Fibroblast of lung (primary cell): ENCODE measurements at places on chromosomes 12 and 14. TPM values are rescaled to one million over a fixed set of nuclear protein-coding genes. Genes with fewer than 3 reads are reported as not detected.

GRCh38 chr12:67698672-67699581, 50.4 kb downstream of the DYRK2 start:
- peak; percentile 67 for DNase-seq

- no peak for DNase-seq
These were observed 102.2 kb downstream of the BCAT1 start for GRCh38 chr12:24846689-24847088.

GRCh38 chr14:34629344-34629656, 648 bp downstream of the SNX6 start:
- DNase-seq: no peak

DNA sequence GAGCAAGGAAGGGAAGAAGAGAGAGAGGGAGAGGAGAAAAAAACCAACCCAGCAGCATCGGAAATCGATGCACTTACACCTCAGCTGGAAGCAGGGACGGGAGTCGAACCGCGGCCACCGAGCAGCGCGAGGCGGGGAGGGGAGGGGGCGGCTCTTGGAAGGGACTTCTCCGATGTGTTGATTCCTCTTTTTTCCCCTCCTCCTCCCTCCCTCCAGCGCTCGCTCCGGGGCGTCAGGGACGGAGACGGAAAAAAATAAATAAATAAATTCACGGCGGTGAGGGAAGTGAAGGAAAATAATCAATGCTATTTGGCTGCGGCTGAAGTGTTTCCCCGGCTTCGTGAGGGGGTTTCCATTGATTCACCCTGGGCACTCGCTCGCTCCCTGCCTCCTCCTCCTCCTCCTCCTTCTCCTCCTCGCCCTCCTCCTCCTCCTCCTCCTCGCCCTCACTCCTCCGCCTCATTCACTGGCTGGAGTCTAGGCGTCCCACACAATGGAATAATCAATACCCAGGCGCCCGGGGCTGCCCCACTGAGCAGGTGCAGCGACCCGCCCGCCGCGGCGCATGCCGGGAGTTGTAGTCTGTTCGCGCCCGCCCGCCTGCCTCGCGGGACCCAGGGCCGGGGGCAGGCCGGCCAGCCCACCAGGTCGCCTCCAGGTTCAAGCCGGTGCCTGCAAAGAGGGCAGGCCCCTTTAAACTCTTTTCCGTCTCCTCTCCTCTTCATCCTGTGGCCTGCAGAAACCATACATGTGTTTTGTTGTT, at the start of gene ZFHX2:
ZFHX2 (minus strand) TSS at position 500 of the 763 bp plus-strand sequence. CDS start 16,440 bp downstream, outside the sequence.
- peak; percentile 58 for DNase-seq

- DNase-seq: peak; percentile 83
These were observed 118.4 kb downstream of the SAMD4A start for GRCh38 chr14:54685286-54685845.

GRCh38 chr14:31124197-31124596, 83.4 kb downstream of the HECTD1 start:
- no peak for DNase-seq

GRCh38 chr14:80483331-80483730, 272.0 kb upstream of the DIO2 start:
- DNase-seq: peak; percentile 57

GRCh38 chr14:94079891-94080620, 946 bp downstream of the DDX24 start:
- DNase-seq: peak; percentile 53

DNA sequence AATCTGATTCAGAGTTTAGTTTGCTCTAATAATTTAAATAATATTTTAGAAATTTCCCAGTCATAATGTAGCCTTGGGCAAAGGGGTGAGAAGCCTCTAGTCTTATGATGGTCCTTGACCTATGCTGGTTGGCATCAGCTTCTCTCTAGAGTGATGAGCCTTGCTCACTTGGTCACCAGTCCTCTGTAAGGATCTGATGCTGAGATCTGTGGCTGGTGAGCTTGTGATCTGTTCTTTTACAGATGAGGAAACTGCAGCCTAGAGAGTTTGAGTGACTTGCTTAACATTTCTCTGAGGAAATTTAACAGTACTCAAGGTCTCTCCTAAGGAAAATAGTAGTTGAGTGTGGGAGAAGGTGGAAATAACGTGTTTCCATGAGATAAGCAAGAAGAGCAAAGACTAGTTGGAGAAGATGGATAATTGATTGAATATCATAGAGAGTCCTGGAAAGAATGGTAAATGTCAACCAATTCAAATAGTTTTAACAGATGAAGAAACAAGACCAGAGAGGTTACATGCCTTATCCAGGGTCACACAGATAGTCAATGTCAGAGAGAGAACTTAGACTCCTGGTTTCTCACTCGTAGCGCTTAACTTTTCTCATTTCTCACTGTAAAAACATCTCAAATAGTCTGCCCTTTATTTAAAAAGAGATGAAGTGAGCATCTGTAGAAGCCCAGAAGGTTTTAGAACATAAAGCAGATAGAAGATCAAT, 89.7 kb upstream of the ETV6 start:
- DNase-seq: no peak

- no peak for DNase-seq
These were observed 16.1 kb downstream of the INF2 start for GRCh38 chr14:104705340-104706047.

Gene RPL10L
- total RNA-seq: not detected in 2 replicates

Gene MSI1
- total RNA-seq: under 0.01 TPM in 1 of 2 replicates, not detected in the other

Gene FAM90A1
- 0.26 and 0.33 TPM in 2 replicates for total RNA-seq

Gene OR6C68
- not detected in 2 replicates for total RNA-seq
